GM23338 (cell line): ENCODE measurements at places on chromosomes 12 and 14.

DNA sequence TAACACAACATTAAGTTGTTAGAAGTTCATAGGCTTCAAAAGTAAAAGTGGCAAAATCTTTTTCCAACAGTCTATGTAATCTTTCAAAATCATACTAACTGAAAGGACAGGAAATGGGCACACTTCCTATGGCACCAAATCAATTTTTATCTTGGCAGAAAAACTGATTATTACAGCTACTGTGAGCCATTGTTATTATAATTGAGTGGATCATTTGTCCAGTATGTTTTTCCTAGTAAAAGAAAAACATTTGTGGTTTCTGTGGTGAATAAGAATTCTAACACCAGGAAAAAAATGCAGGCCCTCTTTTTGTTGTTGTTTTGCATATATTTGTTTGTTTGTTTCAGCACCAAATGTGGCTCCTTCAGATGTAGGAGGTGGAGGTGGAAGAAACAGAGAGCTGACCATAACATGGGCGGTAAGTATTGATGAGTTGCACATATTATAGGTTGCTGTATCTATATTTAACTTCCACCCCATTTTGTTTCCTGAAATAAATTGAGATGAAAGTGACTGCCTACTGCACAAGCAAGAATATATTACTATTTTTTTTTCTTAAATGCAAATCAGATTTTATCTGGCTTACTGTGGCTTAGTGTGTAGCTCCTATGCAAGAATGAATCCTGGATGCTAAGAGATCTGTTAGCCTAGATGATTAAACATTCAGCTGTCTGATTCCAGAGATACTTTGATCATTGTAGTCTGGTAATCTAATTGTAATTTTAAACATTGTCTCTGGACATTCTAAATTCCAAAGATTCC is 174.1 kb upstream of the PDZRN4 start:
- no peaks in the 10 kb centered on the region for H3K27me3 ChIP-seq
- no peak overlapping the region for H3K27ac ChIP-seq
- H3K4me3 ChIP-seq: no peak overlapping the region
- peaks cover 12% of the 10 kb centered on the region; the same call in 1 of the 2 replicates for H3K36me3 ChIP-seq

GRCh38 chr12:56957229-56958052 is at the start of gene RDH16:
TSS of gene RDH16 (minus strand) at chr12:56957608. CDS start at chr12:56957462, 146 bp downstream.
- no peaks in the 10 kb centered on the region for H3K4me1 ChIP-seq
- H3K36me3 ChIP-seq: no peaks in the 10 kb centered on the region
- H3K27ac ChIP-seq: no peak within 1 kb of the TSS
- H3K4me3 ChIP-seq: no peak within 1 kb of the TSS

DNA sequence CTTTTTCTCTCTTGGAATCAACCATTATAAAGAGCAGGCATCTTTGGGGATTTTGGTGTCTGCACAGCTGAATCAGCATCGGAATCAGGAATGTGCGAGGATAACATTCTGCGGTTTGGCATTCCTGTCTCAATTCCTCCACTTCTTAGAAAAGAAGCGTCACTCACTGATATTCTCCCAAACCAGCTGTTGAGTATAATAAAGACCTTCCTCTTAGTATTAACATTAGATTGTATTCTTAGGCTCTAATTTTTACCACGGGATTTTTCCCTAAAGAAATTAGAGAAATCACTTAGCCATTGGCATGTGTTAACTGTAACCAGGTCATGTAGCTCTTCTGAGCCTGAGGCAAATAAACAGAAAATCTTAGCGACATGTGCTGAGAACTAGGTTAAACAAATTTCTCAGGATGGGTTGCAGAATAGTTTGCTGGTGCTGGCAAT is 128.7 kb downstream of the TMX1 start:
- H3K27me3 ChIP-seq: no peaks in the 10 kb centered on the region
- no peaks in the 10 kb centered on the region for H3K36me3 ChIP-seq
- H3K4me1 ChIP-seq: peaks cover 13% of the 10 kb centered on the region
- DNase-seq: peak; percentile 19
- no peak overlapping the region for H3K27ac ChIP-seq

- H3K4me1 ChIP-seq: no peaks in the 10 kb centered on the region
- DNase-seq: no peak
- H3K27me3 ChIP-seq: no peaks in the 10 kb centered on the region
- no peak overlapping the region for H3K27ac ChIP-seq
- H3K4me3 ChIP-seq: no peak overlapping the region
- H3K36me3 ChIP-seq: no peaks in the 10 kb centered on the region
Observed at GRCh38 chr12:90015228-90015627, 306.6 kb upstream of the ATP2B1 start.

DNA sequence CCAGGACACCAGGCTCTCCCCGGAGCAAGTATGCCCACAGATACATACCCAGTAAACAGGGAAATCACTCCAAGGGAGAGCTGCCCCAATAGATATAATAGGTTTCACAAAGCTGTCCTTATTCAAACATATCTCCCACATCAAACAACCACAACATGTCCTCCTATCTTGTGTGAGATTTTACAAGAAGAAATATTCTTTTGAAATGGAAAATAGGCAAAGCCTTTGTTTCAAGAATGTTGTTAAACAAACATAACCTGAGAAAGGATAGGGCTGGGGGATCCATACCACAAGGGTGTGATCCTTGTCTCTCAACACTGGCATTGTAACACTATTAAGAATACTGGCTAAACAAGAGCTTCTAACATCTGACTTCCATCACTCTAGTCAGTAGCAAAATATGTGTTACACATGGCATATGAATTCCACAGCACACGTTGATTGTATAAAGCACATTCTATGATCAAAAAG is 32.9 kb downstream of the LGR5 start:
- no peaks in the 10 kb centered on the region for H3K4me1 ChIP-seq
- no peaks in the 10 kb centered on the region for H3K27me3 ChIP-seq
- H3K36me3 ChIP-seq: no peaks in the 10 kb centered on the region

- H3K27me3 ChIP-seq: no peaks in the 10 kb centered on the region
- H3K36me3 ChIP-seq: no peaks in the 10 kb centered on the region
- DNase-seq: peak; percentile 48
- no peak overlapping the region for H3K27ac ChIP-seq
Observed at GRCh38 chr12:15581006-15581405, 208.2 kb downstream of the EPS8 start.

DNA sequence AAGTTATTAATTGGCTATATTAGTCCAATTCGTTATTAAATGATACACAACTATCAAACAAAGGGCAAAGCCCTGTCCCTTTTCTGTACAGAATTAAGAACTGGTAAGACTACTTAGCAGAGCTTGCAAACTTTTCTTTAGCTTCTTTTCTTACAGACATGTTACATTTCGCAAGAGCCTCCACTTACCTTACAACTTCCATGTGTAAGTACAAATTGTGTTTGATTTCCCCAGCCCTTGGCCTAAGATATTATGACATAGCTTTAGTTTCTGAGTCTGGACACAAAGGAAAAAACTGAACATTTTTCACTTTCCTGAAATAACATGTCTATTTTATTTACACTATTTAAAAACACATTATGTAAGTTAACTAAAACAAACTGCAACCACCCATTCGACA is 1.7 kb downstream of the ATF7 start:
- no peak for DNase-seq
- no peak overlapping the region for H3K27ac ChIP-seq
- H3K4me1 ChIP-seq: peaks cover 22% of the 10 kb centered on the region
- no peaks in the 10 kb centered on the region for H3K27me3 ChIP-seq
